Activated T-cell treated with anti-CD3 and anti-CD28 coated beads, Interleukin-2, amount 50 U/mL, for 72 hours (primary cell): ENCODE measurements at places on chromosomes 5 and 9. TPM values are rescaled to one million over a fixed set of nuclear protein-coding genes. Genes with fewer than 3 reads are reported as not detected.

DNA sequence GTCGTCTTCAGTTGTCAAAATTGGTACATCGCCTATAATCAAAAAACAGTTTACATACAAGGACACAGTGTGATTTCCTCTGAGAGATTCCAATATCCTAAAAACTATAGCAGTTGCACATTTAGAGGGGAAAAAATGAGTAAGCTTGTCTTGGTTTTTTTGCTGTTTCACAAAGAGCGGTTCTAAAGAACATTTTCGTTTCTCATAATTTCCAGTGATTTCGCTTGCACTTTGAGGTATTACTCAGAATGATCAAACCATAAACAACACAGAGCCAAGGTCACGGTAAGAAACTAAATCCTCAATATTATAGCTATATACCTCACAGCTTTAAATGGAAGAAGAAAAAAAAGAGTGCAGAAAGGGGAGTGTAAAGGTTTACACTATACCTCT is 861 bp downstream of the MTX3 start:
- no peaks in the 10 kb centered on the region for H3K27me3 ChIP-seq
- H3K36me3 ChIP-seq, result peaks cover 14% of the 10 kb centered on the region
- H3K27ac ChIP-seq, result peak overlapping the region; percentile 99
- DNase-seq, result no peak
- H3K4me1 ChIP-seq, result peaks cover 59% of the 10 kb centered on the region

GRCh38 chr5:138102454-138103318 is 18.9 kb downstream of the WNT8A start:
- H3K36me3 ChIP-seq, result no peaks in the 10 kb centered on the region
- no peak overlapping the region for H3K4me3 ChIP-seq
- H3K4me1 ChIP-seq, result peaks cover under 1% of the 10 kb centered on the region
- no peaks in the 10 kb centered on the region for H3K27me3 ChIP-seq
- no peak for DNase-seq
- no peak overlapping the region for H3K27ac ChIP-seq

GRCh38 chr5:120405286-120405864 is 58.7 kb upstream of the PRR16 start:
- no peaks in the 10 kb centered on the region for H3K36me3 ChIP-seq
- no peak for DNase-seq
- no peaks in the 10 kb centered on the region for H3K4me1 ChIP-seq
- no peaks in the 10 kb centered on the region for H3K27me3 ChIP-seq

GRCh38 chr9:137865581-137866145 is 11.9 kb upstream of the CACNA1B start:
- peaks cover 16% of the 10 kb centered on the region for H3K27me3 ChIP-seq
- no peaks in the 10 kb centered on the region for H3K4me1 ChIP-seq
- H3K4me3 ChIP-seq, result no peak overlapping the region
- no peak overlapping the region for H3K27ac ChIP-seq
- no peak for DNase-seq

DNA sequence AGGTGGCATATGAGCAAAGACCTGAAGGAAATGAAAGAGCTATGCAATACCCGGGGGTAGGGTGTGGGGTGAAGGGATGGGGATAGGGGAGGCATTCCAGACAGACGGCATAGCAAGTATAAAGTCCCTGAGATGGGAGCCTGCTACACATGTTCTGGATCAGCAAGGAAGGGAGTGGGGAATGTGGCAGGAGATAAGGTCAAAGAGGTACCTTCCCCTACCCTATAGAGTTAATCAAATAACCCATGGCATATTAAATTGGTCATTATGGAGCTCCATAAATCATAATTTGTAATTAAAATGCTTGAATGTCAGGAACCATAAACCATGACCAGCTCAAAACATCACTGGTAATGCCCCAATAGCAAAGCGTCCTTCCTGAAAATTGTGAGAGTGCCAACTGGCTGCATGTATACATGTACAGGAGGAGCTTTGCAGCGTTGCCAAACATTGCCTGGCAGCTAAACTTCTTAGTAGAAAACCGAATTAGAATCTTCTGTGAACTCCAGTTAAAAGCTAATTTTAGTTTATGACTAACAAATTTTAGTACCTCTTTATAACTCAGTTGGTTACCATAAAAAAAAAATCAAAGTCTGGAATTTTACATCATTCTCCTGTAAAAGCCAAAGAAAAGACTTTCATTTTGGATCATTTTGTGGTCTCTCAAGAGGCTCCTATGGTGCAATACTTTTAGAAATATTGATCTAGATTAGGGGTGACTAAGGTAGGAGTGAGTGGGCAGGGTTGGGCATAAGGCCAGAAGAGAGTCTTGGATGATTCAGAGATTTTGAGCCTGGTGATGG is 4.7 kb downstream of the DNAI1 start:
- no peaks in the 10 kb centered on the region for H3K36me3 ChIP-seq
- H3K27ac ChIP-seq, result no peak overlapping the region
- peaks cover 23% of the 10 kb centered on the region for H3K27me3 ChIP-seq
- peaks cover 26% of the 10 kb centered on the region for H3K4me1 ChIP-seq
- DNase-seq, result peak; percentile 78

GRCh38 chr9:5453004-5453403 is 2.7 kb downstream of the CD274 start:
- H3K27ac ChIP-seq, result peak overlapping the region; percentile 85
- peaks cover 17% of the 10 kb centered on the region for H3K36me3 ChIP-seq

- no peaks in the 10 kb centered on the region for H3K27me3 ChIP-seq
- H3K27ac ChIP-seq, result no peak overlapping the region
- no peak for DNase-seq
- no peaks in the 10 kb centered on the region for H3K36me3 ChIP-seq
- no peak overlapping the region for H3K4me3 ChIP-seq
- H3K4me1 ChIP-seq, result no peaks in the 10 kb centered on the region
Measured at GRCh38 chr5:60161340-60161934, 267.9 kb upstream of the PDE4D start.

Gene SEMA4D
- 198 TPM for total RNA-seq
